ENCODE measurements at places on chromosomes 13 and 19.

GRCh38 chr13:54226876-54227275 is 1198.3 kb downstream of the OLFM4 start:
- DNase-seq: no peak

DNA sequence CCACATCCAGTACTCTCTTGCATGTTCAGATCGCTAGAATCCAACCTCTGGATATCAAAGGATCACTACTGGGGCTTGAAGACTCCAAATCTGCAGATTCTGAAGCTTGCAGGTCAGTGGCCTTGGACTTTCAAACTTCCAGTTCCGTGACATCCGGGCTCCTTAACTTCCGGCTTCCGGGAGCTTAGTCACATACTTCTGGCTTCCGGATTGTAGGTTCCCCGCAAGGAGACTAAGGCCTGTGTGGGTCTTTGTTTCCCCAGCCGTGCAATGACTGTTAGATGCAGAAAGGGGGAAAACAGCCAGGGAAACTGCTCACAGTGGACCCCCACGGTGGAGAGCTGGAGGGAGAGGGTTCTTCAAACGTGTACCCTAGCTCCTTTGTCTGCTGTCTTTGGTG is 41.4 kb downstream of the ZNF333 start:
- no peak for DNase-seq

DNA sequence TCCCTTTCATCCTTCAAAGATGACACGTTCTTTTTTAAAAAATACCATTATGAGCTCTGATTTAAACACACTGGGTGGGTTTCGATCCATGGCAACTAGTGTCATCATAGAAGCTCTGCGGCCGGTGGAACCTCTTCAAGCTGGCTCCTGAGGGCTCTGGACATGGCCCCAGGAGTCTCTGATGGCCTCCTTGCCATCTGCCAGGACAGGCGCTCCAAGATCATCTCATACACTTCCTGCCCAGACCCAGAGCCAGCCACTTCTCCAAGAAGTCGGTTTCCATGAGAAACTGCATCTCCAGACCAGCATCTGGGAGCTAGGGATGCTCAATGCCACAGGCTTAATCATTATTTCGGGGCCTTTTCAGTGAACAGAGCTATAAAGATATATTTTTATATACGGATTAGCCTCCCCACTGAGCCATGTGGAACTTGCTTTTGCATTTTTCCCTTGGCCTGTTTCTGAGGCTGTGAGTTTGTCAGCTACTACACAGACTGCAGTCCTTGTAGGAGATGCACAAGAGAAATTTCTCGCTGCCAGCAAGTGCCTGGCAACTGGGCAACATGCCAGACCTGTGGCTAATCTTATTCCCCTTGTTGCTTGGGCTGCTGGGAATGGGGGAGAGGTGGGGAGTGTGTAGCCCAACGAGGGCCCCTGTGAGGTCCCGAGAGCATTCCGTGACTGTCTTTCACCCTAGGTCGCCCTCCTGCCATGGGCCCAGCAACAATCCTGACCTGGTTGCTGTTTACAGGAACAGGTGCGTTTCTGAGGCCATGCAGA is 15.9 kb downstream of the SUGP1 start:
- DNase-seq: no peak

DNA sequence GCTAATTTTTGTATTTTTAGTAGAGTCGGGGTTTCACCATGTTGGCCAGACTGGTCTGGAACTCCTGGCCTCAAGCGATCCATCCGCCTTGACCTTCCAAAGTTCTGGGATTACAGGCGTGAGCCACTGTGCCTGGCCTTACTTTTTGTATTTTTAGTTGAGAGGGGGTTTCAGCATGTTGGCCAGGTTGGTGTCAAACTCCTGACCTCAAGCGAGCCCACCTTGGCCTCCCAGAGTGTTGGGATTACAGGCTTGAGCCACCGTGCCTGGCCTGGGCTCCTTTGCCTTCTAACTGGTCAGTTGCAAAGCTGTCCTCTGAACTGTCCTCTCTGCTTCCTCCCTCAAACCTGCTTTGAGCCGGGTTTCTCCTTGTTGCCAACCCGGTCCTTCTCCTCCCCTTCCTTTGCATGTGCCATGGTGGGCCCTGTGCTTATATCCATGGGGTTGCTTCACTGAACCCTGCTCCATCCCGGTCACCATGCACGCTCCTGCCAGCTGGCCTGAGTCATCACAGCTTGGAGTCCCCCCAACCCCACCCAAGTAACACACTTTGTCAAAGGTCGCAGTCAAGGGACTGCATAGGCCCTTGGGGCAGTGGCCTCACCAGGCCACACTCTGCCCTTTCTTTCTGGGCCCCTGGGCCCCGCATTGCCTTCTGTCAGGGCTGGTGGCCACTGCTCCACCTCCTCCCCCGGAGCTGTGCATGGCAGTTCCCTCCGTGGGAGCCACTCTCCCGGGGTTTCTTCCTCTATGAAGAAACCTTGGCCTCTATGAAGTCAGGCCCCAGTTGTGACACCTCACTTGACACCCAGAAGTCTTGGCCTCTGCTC is 21.2 kb downstream of the WTIP start:
- DNase-seq: no peak

- DNase-seq: no peak
Observed at GRCh38 chr19:30277941-30278881, 94.0 kb upstream of the ZNF536 start.

All from NCI-H2081 (cell line).